ENCODE measurements at places on chromosomes 7 and 10.
A peak's percentile ranks its signal among the peaks of the same experiment; 100 is the strongest.

DNA sequence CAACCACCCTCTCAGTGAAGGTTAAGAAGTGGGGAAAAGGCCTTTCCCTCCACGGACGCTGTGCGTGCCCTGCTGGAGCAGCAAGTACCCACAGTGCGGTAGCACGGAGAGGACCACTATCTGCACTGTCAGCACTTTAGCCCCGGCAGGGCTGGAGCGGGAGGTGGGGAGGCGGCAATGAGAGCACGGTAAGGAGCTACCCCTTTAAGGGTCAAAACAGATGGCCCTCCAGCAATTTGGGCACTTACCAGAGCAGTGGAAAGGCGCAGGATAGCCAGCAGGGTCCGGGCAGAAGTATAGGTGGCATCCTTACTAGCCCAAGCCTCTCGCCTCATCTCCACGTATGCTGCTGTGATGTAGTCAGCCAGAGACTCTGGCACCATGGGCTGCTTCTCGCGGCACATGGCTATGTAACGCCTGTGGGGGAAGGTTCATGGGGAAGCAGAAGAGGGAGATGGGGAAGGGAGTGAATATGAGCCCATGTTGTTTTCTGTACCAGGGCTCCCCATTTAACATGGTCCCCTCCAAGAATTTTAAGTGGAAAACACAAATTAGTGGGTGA, 5.2 kb downstream of the COPS6 start:
- no peak for DNase-seq

GRCh38 chr7:93307131-93307660, 75.0 kb downstream of the VPS50 start:
- peak; percentile 81 for DNase-seq

GRCh38 chr10:12479924-12480323, 130.6 kb downstream of the CAMK1D start:
- no peak for DNase-seq

DNA sequence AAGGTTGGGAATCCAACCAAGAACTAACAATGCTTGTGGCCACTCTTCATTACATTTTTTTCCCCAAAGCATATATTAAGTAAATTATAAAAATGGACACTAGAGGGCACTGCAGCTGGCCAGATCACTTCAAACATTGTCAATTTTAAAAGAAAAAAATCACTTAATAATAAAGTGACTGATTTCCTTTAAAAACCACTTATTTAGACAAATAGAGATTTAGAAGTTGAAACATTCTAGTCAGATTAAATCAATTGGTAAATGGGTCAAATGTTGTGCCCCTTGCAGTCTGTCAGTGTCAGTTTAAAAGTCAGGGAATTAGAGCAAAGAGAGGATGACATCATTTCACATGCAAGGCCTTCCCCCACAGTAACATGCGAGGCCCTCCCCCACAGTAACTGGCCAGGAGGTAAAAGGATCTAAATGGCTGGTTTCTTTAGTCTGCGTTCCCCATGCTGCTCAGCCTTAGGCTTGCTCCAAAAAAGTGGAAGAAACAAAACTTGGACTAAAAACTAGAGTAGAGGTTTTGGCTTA, 177.9 kb downstream of the SKAP2 start:
- DNase-seq = peak; percentile 43

DNA sequence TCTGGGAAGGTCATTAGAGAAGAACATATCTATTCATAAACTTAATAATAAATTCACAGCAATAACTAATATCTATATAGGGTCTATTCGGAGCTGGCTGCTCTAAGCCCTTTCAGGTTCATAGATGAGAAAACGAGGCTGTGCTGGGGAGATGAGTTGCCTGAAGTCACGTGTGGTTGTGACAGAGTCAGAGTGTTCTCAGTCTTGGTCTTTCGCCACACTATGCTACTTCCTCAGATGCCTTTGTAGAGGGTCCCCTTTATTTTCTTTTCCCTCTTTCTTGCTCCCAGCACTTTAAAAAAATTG, 43.7 kb upstream of the FAM180A start:
- no peak for DNase-seq
